ENCODE measurements at places on chromosomes 16 and 17. TPM values are rescaled to one million over a fixed set of nuclear protein-coding genes. Genes with fewer than 3 reads are reported as not detected.

- H3K4me3 ChIP-seq, result no peak overlapping the region
- no peak overlapping the region for H3K27ac ChIP-seq
- no peaks in the 10 kb centered on the region for H3K36me3 ChIP-seq
Observed at GRCh38 chr17:14198575-14198974, 38.1 kb downstream of the CDRT15 start.

- H3K4me3 ChIP-seq, result no peak overlapping the region
- peak; percentile 77 for DNase-seq
- H3K27me3 ChIP-seq, result no peaks in the 10 kb centered on the region
- no peak overlapping the region for H3K27ac ChIP-seq
Observed at GRCh38 chr16:22386976-22387375, 12.6 kb upstream of the CDR2 start.

Gene KCNH4
- not detected for polyA plus RNA-seq

Gene TBC1D26
- polyA plus RNA-seq, result not detected

GRCh38 chr16:67098599-67098998, 11.1 kb upstream of the PHAF1 start:
- no peak for DNase-seq
- H3K4me1 ChIP-seq, result no peaks in the 10 kb centered on the region
- peaks cover 2% of the 10 kb centered on the region for H3K36me3 ChIP-seq
- no peak overlapping the region for H3K27ac ChIP-seq
- no peaks in the 10 kb centered on the region for H3K27me3 ChIP-seq
- H3K4me3 ChIP-seq, result no peak overlapping the region

Gene CTRB2
- not detected for polyA plus RNA-seq

- peak; percentile 54 for DNase-seq
- H3K36me3 ChIP-seq, result peaks cover 33% of the 10 kb centered on the region
- H3K27ac ChIP-seq, result no peak overlapping the region
- H3K27me3 ChIP-seq, result no peaks in the 10 kb centered on the region
- H3K4me3 ChIP-seq, result no peak overlapping the region
Observed at GRCh38 chr17:77217123-77217522, 76.4 kb downstream of the SEC14L1 start.

Gene IST1
- 138 TPM for polyA plus RNA-seq

Gene SYCE1L
- polyA plus RNA-seq, result 7.1 TPM

GRCh38 chr16:68627951-68628425, 17.1 kb upstream of the CDH3 start:
- H3K4me1 ChIP-seq, result no peaks in the 10 kb centered on the region
- DNase-seq, result no peak
- H3K4me3 ChIP-seq, result no peak overlapping the region

Gene CD300LB
- polyA plus RNA-seq, result not detected

- no peaks in the 10 kb centered on the region for H3K27me3 ChIP-seq
- no peak overlapping the region for H3K27ac ChIP-seq
- no peak overlapping the region for H3K4me3 ChIP-seq
- no peaks in the 10 kb centered on the region for H3K4me1 ChIP-seq
- no peaks in the 10 kb centered on the region for H3K36me3 ChIP-seq
- DNase-seq, result no peak
Observed at GRCh38 chr17:48393283-48393682, 36.7 kb downstream of the SKAP1 start.

- DNase-seq, result no peak
- no peak overlapping the region for H3K4me3 ChIP-seq
- no peaks in the 10 kb centered on the region for H3K4me1 ChIP-seq
- no peaks in the 10 kb centered on the region for H3K36me3 ChIP-seq
Observed at GRCh38 chr17:40568074-40568836, 3.0 kb upstream of the CCR7 start.

GRCh38 chr17:32356750-32357149, 6.8 kb downstream of the ZNF207 start:
- H3K27me3 ChIP-seq, result no peaks in the 10 kb centered on the region
- no peak for DNase-seq
- H3K36me3 ChIP-seq, result peaks cover 16% of the 10 kb centered on the region
- no peaks in the 10 kb centered on the region for H3K4me1 ChIP-seq
- H3K4me3 ChIP-seq, result no peak overlapping the region

Gene METTL16
- polyA plus RNA-seq, result 18.0 TPM

- no peak overlapping the region for H3K27ac ChIP-seq
- no peaks in the 10 kb centered on the region for H3K27me3 ChIP-seq
- no peaks in the 10 kb centered on the region for H3K4me1 ChIP-seq
- DNase-seq, result no peak
- H3K4me3 ChIP-seq, result no peak overlapping the region
Observed at GRCh38 chr16:48680881-48681280, 70.9 kb upstream of the N4BP1 start.

Gene CACNG5
- not detected for polyA plus RNA-seq

Gene CLEC10A
- polyA plus RNA-seq, result 1.5 TPM

Gene RETREG3
- 22.6 TPM for polyA plus RNA-seq

DNA sequence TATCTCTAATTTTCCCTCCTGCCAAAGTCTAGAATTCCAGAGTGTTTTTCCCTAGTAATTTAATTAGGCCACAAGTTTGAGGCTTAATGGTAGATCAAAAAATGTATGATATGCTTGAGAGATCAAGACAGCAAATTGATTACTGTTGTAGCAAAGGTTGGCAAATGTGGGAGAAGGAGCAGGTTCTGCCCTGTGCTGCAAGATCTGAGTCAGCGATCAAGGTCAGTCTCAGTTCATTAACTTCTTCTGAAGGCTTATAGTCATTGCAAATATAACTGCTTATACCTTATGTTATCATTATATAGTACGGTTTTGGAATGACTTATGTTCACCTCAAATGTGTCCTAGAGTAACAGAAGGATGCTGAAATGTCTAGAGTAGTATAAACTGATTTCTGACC, 231.1 kb upstream of the TBX2 start:
- H3K36me3 ChIP-seq, result no peaks in the 10 kb centered on the region
- no peak overlapping the region for H3K27ac ChIP-seq
- H3K27me3 ChIP-seq, result no peaks in the 10 kb centered on the region
- H3K4me3 ChIP-seq, result no peak overlapping the region
- no peaks in the 10 kb centered on the region for H3K4me1 ChIP-seq

DNA sequence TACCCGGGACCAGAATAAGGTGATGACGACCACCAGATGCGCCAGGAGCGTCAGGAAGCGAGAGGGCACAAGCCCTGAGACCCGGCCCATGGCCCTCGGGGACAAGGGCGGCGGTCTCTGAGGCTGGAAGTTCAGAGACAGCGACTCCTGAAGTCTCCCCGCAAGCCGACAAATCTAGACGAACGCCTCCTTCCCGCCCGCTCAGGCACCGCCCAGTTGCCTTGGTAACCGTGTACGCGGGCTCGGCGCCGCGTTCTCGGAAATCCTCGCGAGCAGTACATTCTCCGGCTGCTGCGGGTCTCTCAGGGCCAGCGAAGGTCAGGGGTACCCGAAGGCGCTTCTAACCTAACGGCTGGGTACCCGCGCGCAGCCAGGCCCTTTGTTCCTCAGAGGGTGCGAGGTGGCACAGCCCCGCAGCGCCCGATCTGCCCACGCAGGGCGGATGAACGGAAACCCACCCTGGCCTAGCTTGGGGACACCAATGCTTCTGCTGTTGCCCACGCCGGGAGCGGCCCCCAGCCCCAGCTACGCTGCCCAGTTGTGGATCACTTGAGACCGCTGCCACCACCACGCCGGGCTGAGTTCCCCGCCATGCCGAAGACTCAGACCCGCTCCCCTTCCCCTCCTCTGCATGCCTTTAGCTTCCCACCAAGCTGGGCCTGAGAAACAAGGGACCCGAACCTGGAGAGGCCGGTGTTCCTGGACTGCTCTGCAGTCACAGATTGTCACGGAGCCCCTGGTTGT, at the start of gene TMEM107:
TMEM107 (minus strand) TSS at position 184 of the 744 bp plus-strand sequence; CDS start at position 90, 94 bp downstream.
- H3K27me3 ChIP-seq, result no peaks in the 10 kb centered on the region
- peak within 1 kb of the TSS; percentile 88 for H3K27ac ChIP-seq
- H3K4me3 ChIP-seq, result peak within 1 kb of the TSS; percentile 79

- H3K4me1 ChIP-seq, result no peaks in the 10 kb centered on the region
- no peaks in the 10 kb centered on the region for H3K27me3 ChIP-seq
- DNase-seq, result no peak
- no peaks in the 10 kb centered on the region for H3K36me3 ChIP-seq
Observed at GRCh38 chr16:11446566-11447119, 101.4 kb downstream of the RMI2 start.

DNA sequence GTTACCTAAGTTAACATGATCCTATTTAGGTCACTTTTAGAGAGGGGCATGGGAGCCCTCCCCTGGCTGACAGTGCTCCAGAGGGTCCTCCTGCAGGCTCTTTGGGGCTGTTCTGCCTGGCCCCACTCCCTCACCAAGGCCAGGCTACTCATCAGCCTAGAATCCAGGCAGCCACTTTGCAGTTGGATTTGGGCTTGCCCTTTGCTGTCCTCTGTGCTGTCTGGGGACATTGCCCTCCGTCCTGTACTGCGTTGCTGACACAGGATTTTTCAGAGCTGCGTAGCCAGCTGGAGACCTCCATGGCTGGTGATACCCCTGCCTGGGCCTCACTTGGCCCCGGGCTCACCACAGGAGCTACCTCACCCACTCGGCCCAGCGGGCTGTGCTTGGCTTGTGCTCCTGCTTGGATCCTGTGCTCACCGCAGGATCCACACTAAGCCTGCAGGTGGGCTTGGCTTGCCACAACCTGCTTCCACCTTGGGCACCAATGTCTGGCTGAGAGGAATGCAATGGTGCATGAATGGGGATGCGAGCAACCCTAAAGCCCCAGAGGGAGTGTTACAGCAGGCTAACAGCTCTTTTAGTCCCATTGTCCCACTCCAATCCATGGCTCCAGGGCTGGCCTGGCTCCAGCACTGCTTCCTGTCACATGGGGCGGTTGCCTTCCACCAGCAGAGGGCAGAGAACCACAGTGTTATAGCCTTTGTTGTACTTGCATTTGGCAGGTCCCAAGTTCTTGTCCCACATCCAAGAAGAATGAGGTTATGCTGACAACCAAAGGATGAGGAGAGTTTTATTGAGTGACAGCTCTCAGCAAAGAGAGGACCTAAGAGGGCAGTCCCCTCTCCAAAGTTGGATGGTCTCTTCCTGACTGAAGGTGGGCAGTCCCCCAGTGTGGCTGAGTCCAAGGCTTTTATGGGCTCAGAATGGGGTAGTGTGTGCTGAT, 21.5 kb downstream of the CCL4 start:
- H3K27ac ChIP-seq, result no peak overlapping the region
- no peaks in the 10 kb centered on the region for H3K27me3 ChIP-seq
- H3K4me3 ChIP-seq, result no peak overlapping the region

- no peak overlapping the region for H3K4me3 ChIP-seq
- peaks cover 3% of the 10 kb centered on the region for H3K4me1 ChIP-seq
- H3K27ac ChIP-seq, result no peak overlapping the region
- no peak for DNase-seq
- no peaks in the 10 kb centered on the region for H3K36me3 ChIP-seq
- no peaks in the 10 kb centered on the region for H3K27me3 ChIP-seq
Observed at GRCh38 chr17:68775318-68775717, 174.2 kb upstream of the FAM20A start.

DNA sequence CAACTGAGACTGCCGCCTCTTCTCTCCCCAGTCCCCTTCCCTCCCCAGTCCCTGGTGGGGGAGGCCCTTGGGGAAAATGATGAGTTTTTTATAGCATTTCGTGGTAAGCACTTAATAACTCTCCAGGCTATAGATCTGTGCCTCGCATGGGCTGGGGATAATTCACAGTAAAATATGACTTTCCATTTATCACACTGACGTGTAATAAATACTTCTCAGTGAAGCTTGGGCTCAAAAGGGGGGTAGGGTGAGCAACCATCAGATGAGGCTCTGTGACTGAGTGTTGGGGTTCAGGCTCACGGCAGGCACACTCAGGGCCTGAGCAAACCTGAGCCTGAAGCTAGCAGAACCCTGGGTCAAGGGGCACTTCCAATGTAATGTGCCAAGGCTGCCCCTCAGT, 101.6 kb downstream of the CCT6B start:
- no peak overlapping the region for H3K4me3 ChIP-seq
- no peak for DNase-seq
- no peak overlapping the region for H3K27ac ChIP-seq
- no peaks in the 10 kb centered on the region for H3K36me3 ChIP-seq
- H3K4me1 ChIP-seq, result no peaks in the 10 kb centered on the region

DNA sequence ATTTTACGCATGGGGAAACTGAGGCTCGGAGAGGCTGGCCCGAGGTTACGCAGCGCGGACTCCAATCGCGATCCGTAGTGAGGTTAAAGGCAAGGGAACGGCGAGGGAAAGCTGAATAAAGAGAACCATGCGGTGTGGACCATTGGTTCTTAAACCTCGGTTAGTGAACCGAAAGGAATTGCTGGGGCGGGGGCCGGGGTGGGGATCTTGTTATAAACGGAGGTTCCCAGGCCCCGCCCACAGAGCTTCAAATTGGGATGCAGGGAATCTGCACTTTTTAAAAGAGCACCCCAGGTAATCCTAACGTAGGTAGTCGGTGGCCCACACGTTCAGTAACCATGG, 524 bp downstream of the IQCK start:
- no peaks in the 10 kb centered on the region for H3K36me3 ChIP-seq
- DNase-seq, result no peak
- no peaks in the 10 kb centered on the region for H3K27me3 ChIP-seq
- H3K4me3 ChIP-seq, result peak overlapping the region; percentile 95
- no peaks in the 10 kb centered on the region for H3K4me1 ChIP-seq

Gene LGALS9C
- polyA plus RNA-seq, result not detected

Gene CAVIN1
- 67.1 TPM for polyA plus RNA-seq

Gene TEX19
- not detected for polyA plus RNA-seq

DNA sequence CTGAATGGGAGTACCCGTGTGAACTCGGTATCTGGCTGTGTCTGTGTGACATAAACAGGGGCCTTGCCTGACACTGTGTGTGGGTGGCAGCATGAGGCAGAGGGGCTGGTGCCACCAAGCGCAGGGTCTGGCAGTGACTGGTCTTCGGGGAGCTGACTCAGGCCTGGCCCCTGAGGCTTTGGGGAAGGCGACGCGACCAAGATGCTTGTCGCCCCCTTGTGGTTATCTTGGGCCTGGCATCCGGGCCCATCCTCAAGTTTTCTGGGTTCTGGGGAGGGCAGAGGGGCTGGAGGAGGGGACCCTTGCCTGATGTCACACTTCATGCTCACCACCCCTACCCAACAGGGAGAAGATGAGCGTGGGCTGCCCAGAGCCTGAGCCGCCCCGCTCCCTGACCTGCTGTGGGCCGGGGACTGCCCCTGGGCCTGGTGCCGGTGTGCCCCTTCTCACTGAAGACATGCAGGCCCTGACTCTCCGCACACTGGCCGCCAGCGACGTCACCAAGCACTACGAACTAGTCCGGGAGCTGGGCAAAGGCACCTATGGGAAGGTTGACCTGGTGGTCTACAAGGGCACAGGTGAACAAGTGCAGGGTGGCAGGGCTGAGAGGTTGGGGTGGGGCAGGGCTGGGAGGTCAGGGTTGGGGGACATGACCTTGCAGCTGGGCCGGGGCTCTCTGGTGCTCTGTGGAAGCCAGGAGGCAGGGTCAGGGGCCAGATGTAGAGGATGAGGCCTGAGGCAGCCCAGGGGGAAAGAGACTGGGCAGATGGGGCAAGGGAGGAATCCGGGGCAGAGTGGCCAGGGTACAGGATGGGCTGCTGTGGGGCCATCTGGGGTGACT, 24.9 kb downstream of the SBK1 start:
- H3K27me3 ChIP-seq, result no peaks in the 10 kb centered on the region
- peak; percentile 80 for DNase-seq
- no peak overlapping the region for H3K27ac ChIP-seq
- H3K36me3 ChIP-seq, result no peaks in the 10 kb centered on the region
- H3K4me3 ChIP-seq, result no peak overlapping the region

GRCh38 chr16:10622036-10622921, 41.9 kb upstream of the EMP2 start:
- no peaks in the 10 kb centered on the region for H3K36me3 ChIP-seq
- H3K27ac ChIP-seq, result no peak overlapping the region
- H3K4me1 ChIP-seq, result no peaks in the 10 kb centered on the region
- no peaks in the 10 kb centered on the region for H3K27me3 ChIP-seq
- DNase-seq, result peak; percentile 19

Gene RASL10B
- polyA plus RNA-seq, result 1.5 TPM

Gene BAIAP3
- polyA plus RNA-seq, result 8.2 TPM

All from kidney (tissue), 22 donors.